ENCODE measurements at places on chromosomes 2 and 18.

GRCh38 chr2:145563741-145564615 is 1044.1 kb upstream of the ZEB2 start:
- no peak for DNase-seq

GRCh38 chr2:219199470-219200211 is 6.9 kb upstream of the ZFAND2B start:
- DNase-seq = no peak

GRCh38 chr2:35114765-35115164 is 1240.8 kb upstream of the CRIM1 start:
- no peak for DNase-seq

- no peak for DNase-seq
Measured at GRCh38 chr18:8307960-8308359, 301.3 kb upstream of the RAB12 start.

- no peak for DNase-seq
Measured at GRCh38 chr18:62280058-62280457, 45.1 kb upstream of the TNFRSF11A start.

- no peak for DNase-seq
Measured at GRCh38 chr2:144469798-144470197, 50.1 kb downstream of the ZEB2 start.

DNA sequence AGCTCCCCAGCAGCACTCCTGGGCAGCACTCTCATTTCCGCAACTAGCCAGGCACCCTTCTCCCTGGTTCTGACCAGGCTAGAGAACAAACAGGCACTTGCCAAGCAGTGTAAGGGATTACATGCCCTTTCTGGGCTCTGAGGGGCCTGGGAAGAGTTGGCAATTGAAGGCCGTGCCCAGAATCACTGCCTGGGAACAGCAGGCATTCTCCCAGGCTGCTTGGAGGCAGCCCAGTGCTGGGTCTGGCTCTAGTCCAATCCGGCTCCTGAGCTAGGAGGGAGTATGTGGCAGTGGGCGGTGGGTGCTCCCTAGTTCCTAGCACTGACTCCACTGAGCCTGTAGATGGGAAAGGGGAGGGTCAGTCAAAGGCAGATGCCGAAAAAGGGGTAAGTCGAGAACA is 34.1 kb upstream of the SP3 start:
- DNase-seq = no peak

DNA sequence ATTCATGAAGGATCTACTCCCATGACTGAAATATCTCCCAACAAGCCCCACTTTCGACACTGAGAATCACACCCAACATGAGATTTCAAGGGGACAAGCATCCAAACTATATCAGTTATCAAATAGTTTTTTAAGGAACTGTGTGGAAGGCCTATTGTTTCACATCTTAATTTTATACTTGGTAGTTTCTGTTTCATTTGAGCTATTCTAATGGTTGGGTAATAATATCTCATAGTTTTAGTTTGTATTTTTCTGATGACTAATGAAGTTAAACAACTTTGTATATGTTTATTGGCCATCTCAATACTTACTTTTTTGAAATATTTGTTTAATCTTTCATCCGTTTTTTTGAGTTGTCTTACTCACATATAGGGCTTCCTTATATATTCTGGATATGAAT is 135.0 kb downstream of the SCG2 start:
- no peak for DNase-seq

- no peak for DNase-seq
Measured at GRCh38 chr18:9172506-9173127, 36.0 kb downstream of the ANKRD12 start.

DNA sequence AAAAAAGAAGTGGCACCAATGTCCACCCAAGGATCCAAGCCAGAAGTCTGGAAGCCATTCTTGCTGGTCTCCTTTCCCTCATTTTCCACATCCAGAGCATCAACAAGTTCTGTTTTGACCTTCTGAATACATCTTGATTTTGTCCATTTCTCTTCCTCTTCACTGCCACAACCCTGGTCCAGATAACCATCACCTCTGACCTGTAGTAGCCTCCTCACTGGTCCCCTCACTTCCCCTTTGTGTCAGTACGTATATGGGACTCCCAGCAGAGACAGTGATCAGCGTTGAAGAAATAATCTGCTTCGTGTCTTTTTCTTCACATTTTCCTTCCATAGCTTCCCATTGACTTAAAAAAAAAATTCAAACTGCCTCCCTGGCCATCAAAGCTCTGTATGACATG is 109.3 kb upstream of the SP5 start:
- no peak for DNase-seq

- peak; percentile 49 for DNase-seq
Measured at GRCh38 chr2:106147665-106148064, 46.4 kb downstream of the UXS1 start.

GRCh38 chr18:22423878-22424564 is 6.3 kb upstream of the CTAGE1 start:
- DNase-seq = no peak

DNA sequence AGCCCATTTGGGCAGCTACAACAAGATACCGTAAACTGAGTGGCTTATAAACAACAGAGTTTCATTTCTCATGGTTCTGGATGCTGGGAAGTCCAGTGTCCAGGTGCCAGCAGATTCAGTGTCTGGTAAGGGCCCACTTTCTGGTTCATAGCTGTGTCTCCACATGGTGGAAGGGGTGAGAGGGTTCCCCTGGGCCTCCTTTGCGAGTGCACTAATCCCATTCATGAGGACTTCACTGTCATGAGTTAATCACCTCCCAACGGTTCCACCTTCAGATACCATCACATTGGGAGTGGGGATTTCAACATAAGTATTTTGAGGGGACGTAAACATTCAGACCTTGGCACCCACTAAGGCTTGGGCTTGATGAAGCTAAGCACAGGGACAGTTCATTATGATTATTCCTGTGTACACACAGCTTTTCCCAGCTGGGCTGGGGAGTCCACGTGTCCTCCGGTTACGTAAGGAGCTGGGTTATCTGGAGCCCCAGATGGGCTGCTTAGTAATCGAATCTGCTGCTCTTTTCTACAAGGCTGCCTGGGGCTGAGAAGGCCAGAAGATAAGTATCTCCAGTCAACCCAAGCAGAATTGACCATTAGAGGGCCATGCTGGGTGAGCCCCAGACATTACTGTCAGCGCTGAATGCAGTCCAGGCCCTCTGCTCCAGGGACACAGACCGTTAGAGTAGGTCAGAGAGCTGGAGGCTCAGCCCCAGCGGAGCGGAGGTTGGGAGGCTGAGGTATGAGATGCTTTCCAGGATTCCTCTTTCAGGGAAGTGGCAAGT is 42.7 kb downstream of the EPAS1 start:
- no peak for DNase-seq

DNA sequence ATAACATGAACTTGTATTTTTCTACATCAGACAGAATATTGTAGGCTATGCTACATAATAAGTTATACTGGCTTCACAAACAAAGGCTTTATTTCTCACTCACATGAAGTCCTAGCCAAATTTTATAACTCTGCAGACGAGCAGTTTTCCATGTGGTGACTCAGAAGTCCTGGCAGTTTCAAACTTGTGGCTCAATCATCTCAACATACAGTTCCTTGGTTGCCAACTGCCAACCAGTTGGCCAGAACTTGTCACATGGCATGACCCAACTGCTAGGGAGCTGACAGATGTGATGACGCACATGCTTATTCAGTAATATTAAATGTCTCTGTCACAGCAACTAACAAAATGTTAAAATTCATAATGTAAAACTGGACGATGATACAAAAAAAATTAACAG is 63.8 kb upstream of the ZC3H15 start:
- no peak for DNase-seq

- no peak for DNase-seq
Measured at GRCh38 chr18:77197073-77197472, 52.6 kb upstream of the GALR1 start.

GRCh38 chr2:23456881-23457760 is 72.1 kb downstream of the KLHL29 start:
- DNase-seq = no peak

- no peak for DNase-seq
Measured at GRCh38 chr18:35635170-35635569, 53.6 kb downstream of the GALNT1 start.

DNA sequence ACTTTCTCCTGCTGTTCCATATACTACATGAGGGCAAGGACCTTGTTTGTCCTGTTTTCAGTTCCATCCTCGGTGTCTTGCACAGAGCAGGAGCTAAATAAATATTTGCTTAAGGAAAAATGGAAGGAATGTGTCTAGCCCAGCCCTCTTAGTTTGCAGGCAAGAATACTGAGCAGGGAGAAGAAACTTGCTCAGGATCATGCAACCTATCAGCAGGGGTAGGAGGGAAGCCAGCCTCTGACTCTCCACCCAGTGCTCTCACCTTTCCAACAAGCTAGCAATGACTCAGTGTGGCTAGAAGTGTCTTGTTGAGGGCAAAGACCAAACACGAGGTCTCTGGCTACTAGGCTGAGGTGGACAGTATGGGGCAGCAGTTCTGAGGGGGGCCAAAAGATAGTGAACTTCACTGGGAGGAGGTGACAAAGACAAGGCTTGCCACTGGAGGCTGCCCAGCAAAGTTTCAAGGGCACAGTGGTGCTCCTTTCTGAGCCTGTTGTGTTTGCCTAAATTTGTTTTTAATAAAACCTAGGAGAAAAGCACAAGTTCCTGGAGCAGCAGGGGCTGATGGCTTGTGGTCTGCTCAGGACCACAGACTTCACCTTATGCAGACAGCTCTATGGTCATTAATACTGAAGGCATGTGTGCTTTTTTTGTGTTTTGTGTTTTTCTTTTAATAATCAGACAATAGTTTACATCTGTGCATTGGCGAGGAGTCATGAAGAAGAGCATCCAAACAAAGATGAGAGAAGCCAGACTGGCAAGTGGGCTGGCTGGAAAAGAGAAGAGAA is 49.1 kb upstream of the CTAGE1 start:
- no peak for DNase-seq

DNA sequence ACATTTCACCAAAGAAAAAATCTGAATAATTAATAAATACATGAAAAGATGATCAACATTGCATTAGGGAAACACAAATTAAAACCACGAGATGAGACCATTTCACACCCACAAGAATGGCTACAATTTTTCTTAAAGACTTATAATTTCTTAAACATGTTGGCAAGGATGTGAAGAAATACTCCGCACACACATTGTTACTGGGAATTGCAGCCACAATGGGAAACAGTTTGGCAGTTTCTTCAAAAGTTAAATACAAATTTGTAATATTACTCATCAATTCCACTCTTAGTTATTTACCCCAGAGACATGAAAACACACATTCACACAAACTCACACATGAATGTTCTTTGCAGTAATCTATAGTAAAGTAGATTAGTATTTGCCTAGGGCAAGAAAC is 363.3 kb upstream of the SMIM21 start:
- no peak for DNase-seq

DNA sequence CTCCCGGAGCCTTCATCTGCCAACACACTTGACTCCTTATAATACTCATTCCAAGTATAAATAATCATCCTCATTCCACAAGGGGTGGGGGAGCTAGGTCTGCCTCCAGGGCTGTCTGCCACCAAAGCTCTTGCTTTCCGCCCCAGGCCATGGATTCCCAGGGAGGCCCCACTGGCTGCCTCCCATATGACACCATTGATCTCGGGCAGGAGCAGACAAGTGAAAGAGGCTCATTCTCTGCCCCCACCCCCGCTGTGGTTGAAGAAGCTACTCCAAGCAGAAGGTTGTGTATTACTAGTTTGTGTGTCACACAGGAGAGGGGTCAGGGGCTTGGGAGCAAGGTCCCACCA is 99.5 kb downstream of the MRO start:
- no peak for DNase-seq

GRCh38 chr2:46278952-46279351 is 18.3 kb upstream of the EPAS1 start:
- no peak for DNase-seq

All from CD4-positive, alpha-beta T cell treated with Interleukin-2 at 100 ng/mL for 4 hours (primary cell).